Activated CD4-positive, CD25-positive, alpha-beta regulatory T cell treated with anti-CD3 and anti-CD28 coated beads, Interleukin-2, amount 50 U/mL, for 72 hours (primary cell): ENCODE measurements at places on chromosomes 4 and X.

DNA sequence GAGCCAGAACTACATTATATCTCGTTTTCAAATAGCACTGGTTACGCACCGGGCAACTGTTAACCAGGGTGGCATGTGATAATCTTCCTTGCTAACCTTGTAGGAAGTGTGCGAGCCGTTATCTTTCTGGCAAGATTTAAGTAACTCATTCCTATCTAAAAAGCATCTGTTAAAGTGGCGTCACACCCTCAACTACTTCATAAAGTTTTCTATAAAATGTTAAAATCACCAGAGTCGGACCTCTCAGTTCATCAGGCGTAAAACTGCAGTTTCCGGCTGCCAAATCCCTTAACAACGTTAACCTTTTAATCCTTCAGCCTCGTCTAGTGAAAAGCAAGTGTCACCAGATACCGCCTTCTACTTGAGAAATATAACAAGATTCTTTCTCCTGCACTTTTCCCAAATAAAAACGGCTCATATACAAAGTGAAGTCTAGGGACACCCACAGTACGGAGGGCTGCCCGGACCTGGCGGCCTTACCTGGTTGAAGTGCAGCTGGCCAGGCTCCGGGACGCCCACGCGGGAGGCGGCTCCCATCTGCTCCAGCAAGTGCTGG is 1.2 kb downstream of the SLC39A8 start:
- no peak for DNase-seq

- DNase-seq = no peak
Observed at GRCh38 chrX:116413273-116413672, 23.1 kb upstream of the SLC6A14 start.

- DNase-seq = no peak
Observed at GRCh38 chr4:29046186-29046585, 1674.0 kb upstream of the PCDH7 start.

DNA sequence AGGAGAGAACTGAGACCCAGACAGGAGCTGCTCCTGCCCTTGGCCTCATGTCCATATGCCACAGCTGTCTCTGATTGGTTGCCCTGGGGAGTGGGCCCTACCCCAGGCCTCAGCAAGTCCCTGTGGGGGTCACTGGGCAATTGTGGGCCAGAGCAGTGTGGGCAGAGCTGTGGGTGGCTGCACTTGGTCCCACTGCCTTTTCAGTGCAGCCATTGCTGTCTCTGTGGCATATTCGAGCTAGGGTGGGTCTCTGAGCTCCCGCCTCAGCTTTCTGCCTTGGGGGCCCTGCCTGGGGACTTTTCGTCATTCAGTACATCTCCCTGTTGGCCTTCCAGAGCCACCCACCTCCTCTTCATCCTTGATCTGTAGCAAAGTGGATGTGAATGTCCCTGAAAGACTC is 69.8 kb upstream of the LRPAP1 start:
- no peak for DNase-seq
